ENCODE measurements at places on chromosomes 2 and 18.
A peak's percentile ranks its signal among the peaks of the same experiment; 100 is the strongest.

DNA sequence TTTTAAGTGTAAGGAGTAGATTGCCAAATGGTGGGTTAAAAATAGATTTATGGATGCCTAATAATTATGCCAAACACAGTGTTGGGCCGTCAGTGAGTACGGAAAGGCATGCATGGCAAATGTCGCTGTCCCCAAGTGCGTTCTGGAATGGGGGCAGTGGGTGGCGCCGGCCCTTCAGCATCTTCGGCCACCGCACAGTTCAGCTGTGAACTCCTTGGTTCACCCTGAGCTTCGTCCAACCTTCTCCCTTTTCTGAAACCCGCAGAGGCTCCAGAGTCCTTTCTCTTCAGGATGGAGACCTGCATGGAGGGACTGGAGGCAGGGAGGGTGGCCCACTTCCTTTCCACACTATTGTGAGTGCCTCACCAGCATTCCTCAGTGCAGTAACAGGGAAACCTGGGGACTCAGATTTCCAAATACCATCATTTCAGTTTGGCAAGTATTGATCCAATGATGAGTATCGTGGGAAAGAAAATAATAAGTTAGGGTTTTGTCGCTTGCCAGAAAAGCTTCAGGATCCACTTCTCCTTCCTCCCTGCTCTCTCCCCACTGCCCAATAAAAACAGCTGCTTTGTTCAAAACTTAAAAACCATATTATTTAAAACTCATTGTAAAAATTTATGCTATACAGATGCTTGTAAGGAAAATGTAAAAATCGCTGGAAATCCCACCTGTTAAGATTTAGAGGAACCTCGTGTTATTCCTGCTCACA is 74.6 kb upstream of the TXNDC2 start:
- no peak for DNase-seq

DNA sequence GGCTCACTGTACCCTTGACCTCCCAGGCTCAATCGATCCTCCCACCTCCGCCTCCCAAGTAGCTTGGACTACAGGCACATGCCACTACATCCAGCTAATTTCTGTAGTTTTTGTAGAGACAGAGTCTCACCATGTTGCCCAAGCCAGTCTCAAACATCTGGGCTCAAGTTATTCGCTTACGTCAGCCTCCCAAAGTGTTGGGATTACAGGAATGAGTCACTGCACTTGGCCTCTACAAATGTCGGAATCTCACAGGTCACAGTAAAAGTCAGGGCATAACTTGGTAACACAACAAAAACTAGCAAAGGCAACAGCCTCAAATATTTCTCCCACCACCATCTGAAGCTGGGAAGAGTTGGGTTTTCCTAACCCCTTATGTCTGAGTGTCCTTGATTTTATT is 25.3 kb downstream of the SCG2 start:
- DNase-seq, result no peak

GRCh38 chr2:201182650-201183364 is at the start of gene CASP10:
CASP10 (plus strand) TSS chr2:201183141; CDS start chr2:201185778, 2,637 bp downstream.
- DNase-seq, result no peak

GRCh38 chr2:220162320-220162719 is 534.9 kb downstream of the SLC4A3 start:
- DNase-seq, result no peak

GRCh38 chr2:130949954-130950353 is 113.2 kb downstream of the ARHGEF4 start:
- DNase-seq, result no peak

- no peak for DNase-seq
Observed at GRCh38 chr2:96359310-96359709, 23.7 kb downstream of the NCAPH start.

DNA sequence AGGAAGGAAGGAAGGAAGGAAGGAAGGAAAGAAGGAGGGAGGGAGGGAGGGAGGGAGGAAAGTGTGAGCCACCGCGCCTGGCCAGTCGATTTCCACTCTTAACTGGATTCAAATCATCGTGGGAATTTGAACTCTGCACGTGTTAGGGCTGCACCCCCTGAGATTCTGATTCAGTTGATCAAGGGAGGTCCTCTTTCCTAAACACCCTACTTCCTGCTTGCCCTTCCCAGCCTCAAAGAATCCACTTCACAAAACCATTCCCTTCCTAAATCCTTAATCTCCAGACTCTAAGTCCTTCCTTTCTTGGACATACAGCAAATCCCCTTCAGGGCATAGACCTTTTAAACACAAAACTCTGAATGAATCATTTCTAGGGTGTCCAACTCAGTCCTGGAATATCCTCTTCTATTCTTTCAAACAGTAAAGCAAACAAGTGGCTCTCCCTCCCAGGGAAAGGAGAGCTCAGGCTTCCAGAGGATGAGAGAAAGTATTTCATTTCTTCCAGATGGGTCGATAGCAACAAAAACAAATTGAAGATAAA is 68.2 kb upstream of the MBOAT2 start:
- no peak for DNase-seq

GRCh38 chr2:65654496-65654895 is 222.1 kb upstream of the SPRED2 start:
- DNase-seq, result no peak

- no peak for DNase-seq
Observed at GRCh38 chr18:24811950-24812681, 351.7 kb downstream of the HRH4 start.

DNA sequence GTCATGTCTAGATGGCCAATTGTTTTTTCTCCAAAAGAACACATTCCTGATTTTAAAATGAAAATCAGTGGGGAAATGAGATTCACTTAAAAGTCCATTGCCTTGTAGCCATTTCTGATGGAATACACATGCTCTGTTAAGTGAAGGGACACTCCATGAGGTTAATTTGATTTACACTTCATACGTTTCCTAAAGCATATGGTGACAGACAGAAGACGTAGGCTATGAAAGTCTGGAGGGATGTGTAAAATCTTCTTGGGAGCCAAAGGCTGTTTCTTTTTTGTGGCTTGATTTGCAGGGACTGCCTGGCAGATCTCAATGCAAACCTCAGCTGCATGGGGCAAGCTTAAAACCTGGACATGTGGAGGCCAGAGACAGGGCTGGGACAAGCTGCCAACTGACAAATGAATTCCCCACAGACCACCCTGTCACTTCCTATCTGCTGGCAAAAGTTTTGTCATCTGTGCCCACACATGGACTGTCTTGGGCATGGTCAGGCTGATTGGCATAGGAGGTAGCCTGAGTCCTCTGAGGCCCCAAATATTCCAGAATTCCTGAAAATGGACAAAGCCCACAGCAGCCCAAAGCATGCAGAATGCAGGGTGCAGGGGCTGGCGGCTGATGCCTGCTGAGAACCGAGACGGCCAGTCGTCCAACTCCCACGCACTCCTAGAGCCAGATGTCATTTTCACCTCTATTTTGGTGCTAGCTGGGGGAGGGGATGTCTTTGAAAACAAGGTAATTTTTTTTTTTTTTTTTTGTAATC is 73.9 kb downstream of the SDC1 start:
- no peak for DNase-seq

- DNase-seq, result no peak
Observed at GRCh38 chr2:69201259-69201658, 185.8 kb downstream of the GFPT1 start.

DNA sequence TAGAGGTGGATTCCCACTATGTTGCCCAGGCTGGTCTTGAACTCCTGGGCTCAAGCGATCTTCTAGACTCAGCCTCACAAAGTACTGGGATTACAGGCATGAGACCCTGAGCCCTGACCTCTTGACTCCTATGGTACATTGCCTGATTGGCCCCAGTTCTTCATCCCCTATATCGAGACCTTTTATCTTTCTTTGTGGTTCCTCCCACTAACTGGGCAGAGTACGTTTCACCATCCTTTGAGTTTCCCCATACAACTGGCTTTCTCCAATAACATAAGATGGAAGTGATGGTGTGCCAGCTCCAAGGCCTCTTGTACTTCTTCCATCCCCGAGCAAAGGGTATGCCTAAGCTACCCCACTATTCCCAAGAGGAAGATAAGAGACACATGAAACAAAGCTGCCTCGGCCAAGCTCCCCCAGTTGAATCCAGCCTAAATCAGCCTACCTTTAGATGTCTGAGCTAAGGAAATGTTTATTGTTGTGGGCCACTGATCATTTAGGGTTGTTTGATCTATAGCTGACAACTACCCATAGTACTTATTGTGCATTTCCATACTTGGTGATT is 8.3 kb upstream of the TMEM247 start:
- no peak for DNase-seq

DNA sequence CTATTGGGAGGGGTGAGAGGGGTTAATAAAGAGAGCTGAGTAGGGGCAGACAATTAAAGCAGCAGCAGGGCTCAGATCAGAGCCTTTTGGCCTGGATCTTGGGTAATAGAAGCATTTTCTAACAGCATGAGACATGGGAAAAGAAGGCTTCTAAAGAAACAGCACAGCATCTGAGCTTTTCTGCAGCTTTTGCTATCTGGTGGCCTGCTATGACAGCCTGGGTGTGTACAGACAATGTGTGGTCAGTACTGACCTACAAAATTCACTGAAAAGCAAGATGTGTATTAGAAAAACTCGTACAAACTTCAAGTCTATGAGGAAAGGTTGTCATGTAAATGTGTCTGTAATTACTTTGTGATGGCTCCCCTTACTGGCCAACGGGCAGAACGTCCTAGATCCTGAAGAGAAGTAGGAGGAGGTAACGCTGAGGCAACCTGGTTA is 95.6 kb downstream of the GALNT3 start:
- peak; percentile 4 for DNase-seq

GRCh38 chr2:217932803-217933616 is 69.8 kb downstream of the TNS1 start:
- peak; percentile 78 for DNase-seq

DNA sequence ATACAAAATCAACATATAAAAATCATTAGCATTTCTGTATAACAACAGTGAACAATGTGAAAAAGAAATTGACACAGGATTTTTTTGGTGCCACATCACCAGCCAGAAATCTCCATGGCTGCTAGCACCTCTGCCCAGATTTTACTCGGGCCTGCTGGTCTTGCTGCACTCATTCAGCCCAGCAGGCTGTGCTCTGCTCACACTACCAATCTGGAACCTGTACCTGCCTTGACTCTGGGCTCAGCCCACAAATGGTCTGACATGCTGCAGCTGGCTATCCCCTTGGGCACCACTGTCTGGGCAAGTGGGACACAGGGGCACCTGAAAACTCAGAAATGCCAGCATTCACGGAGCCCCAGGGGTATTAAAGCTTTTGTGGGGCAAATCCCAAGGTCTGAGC is 392.5 kb upstream of the NRXN1 start:
- DNase-seq, result no peak

Measured in DMS79 (cell line).